ENCODE measurements at places on chromosomes 5 and 9.

DNA sequence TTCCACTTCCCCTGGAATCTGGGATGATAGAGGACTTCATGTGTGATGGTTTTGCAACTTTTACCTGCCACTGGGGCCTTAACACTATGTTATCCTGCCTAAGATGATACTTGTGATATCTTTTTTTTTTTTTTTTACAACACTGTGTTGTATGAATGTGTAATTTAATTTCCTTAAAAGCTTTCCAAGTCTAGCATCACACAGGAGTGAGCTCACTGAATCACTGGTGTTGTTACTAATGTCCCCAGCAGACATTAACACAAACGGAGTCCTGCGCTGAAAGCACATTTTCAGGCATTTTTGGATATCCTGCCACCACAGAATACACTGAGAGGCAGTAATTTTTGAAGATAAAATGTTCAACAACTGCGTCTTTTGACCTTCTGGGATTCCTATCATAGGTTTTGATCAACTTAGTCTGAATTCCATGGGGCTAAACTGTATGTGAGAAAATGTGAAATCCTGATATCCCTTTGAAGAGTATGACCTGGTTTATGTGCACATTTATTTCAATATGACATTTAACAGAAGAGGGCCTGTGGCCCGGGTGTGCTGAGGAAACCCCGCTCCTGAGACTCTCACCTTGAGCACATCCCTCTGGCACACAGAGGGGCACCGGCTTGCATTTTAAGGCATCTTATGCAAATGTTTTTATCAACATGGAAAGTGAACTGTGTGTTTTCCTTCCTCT is 118.0 kb downstream of the FSTL4 start:
- DNase-seq, result no peak

DNA sequence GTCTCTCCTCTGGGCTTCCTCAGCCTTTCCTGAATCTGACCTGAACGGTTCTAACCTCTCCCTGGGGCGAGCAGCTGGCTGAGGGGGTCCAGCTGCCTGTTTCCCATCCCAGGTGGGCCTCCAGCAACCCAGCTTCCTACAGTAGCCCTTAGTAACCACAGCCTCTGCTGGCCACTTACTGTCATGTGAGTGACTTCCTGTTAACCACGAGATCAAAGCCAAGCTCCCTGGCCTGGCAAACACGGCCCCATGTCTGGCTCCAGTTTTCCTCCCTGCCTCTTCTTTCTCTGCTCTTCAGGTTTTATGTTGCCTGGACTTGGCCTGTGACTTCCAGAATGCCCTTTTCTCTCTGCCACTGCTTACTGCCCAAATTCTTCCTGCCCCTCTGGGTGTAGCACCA is 47.2 kb upstream of the DAB2IP start:
- DNase-seq, result no peak

- no peak for DNase-seq
Measured at GRCh38 chr9:12414514-12414913, 278.7 kb upstream of the TYRP1 start.

GRCh38 chr5:95151694-95152093 is 133.2 kb downstream of the MCTP1 start:
- no peak for DNase-seq

DNA sequence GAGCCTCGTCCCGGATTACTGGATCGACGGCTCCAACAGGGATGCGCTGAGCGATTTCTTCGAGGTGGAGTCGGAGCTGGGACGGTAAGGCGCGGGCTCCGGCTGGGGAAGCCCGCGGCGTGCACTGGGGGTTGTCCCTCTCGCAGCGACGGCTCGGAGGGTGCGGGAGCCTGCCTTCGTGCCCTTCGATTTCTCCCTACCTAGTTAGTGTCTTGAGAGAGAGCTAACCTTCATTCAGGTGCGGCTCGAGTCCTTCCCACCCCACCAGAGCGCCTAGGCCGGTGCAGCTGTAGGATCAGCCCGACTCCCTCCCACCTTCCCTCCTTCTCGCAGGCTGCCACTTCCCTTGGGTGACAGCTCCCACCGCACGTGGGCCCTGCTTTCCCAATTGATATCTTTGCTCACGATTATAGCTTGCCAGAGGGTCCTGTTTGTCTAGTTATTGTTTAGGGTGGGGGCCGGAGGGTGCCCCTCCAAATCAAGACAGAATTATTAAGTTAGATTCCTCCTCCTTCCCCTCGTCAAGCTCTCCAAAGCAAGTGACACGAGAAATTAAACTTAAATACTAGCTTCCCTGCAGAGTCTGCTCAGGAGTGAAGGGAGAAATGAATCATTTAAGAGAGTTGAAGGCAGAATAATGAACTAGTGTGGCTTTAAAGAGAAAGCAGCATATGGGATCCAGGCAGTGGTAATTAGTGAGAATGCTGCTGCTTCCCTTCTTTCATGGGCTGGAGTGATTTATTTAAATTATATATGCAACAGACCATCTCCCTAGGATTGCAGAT is 569 bp downstream of the CAMK4 start:
- peak; percentile 33 for DNase-seq

DNA sequence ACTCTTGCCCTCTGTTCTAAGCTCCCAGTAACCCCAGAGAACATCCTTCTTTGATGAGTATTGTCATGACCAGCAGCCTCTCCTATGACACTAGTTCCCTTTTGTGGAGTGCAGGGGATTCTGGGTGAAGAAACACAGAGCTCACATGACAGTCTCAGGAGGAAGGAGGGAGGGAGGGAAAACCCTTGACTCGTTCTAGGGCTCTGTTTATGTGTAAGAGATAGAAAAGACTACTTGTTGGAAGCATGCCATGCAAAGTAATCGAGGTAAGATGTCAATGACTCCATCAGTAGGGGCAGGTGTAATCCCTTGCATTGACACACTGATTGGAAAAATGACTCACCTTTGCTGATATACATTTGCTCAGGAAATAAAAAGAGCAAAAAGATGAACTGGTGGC is 190.2 kb upstream of the ELL2 start:
- DNase-seq, result no peak

GRCh38 chr5:159897786-159898393 is 18.4 kb upstream of the ADRA1B start:
- DNase-seq, result no peak

- no peak for DNase-seq
Measured at GRCh38 chr5:90557391-90557790, 1.2 kb upstream of the ADGRV1 start.

DNA sequence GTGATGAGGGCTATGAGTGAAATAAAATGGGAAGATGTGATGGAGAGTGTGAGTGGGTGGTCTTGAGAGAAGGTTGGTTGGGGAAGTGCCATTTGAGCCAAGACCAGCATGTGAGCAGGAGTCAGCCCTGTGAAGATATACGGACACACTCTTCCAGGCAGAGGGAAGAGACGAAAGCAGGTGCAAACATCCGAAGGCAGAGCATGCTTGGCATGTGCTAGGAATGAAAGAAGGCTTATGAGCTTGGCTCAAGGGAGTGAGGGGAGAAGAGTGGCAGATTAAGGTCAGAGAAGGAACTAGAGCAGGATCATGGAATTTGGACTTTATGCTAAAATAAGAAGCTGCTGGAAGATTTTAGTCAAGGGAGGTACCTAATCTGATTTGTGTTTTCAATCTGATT is 23.6 kb upstream of the CCDC112 start:
- DNase-seq, result no peak

Measured in stimulated activated CD4-positive, alpha-beta T cell treated with anti-CD3 and anti-CD28 coated beads, Interleukin-15, amount 100 ng/mL, for 1 hour (primary cell).